ENCODE measurements at places on chromosomes 2 and 18. TPM values are rescaled to one million over a fixed set of nuclear protein-coding genes. Genes with fewer than 3 reads are reported as not detected.

GRCh38 chr2:142981069-142981378 lies 103.6 kb downstream of the KYNU start:
- DNase-seq, result no peak

Gene LONRF2
- 0.29 TPM for total RNA-seq

GRCh38 chr2:62467100-62467474 lies 38.9 kb downstream of the TMEM17 start:
- no peak for DNase-seq

DNA sequence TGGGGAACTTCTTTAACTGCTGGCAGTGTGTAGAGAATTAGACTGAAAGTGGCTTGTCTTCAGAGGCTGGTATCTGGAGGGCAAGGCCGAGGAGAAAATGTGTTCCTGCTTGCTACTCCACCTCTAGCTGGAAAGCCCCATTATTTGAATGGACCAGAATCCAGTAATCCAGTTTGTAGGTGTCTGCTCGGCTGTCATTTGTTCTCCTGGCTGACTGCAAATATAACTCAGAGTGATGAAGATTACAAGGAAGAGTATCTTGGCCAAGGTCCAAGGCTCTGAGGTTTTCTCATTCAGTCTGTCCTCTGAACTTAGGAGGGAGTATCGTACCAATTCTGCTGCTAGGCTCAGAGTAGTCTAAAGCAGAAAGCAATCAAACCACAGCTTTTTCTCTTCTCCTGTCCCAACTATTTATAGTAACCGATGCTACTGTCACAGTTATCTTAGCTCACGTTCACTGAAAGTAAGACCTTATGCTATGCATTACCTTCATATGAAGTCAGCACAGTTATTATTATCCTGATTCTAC lies 228.6 kb downstream of the SETBP1 start:
- no peak for DNase-seq

Gene DYSF
- total RNA-seq, result not detected

- DNase-seq, result no peak
Measured at GRCh38 chr2:39304729-39305128, 61.0 kb upstream of the CDKL4 start.

DNA sequence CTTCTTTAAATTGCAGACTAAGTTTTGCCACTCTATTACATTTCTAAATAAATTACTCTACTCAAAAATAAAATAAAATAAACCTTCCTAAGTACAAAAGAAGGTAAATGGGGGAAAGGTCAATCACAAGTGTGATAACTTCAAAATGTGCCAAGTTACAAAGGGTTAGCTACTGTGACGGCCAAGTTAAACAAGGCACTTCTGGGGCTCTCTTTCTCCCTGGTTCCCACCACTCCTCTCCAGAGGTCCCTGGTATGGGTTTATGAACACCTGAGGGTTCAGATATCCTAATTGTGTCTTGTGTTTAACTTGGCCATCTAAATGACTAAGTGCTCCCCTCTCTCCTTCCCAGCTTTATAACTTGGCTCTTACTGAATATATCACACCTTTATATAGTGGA lies 5.4 kb downstream of the ZNF521 start:
- DNase-seq, result no peak

DNA sequence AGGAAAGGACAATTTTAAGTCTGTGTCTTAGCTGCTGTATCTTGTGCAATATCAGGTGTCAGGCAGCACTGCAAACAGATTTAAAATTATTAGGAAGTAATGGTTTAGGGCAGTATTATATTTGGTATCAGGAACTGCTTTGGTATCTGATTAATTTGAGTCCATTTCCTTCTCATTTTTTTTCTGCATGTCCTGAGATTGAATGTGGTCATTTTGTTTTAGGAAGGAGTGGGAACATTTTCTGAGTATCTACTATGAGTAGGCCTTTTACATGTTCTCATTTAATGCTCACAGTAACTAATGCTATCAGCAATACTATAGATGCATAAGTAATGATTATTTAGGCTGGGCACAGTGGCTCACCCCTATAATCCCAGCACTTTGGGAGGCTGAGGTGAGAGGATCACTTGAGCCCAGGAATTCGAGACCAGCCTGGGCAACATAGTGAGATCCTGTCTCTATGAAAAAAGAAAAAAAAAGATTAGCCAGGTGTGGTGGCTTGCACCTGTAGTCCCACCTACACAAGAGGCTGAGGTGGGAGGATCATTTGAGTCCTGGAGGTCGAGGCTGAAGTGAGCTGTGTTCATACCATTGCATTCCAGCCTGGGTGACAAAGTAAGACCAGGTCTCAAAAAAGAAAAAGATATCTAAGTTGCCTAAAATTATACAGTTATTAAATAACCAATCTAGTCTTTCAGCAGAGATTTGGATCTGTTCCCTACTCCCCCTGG lies 4.7 kb downstream of the FMNL2 start:
- DNase-seq, result no peak

DNA sequence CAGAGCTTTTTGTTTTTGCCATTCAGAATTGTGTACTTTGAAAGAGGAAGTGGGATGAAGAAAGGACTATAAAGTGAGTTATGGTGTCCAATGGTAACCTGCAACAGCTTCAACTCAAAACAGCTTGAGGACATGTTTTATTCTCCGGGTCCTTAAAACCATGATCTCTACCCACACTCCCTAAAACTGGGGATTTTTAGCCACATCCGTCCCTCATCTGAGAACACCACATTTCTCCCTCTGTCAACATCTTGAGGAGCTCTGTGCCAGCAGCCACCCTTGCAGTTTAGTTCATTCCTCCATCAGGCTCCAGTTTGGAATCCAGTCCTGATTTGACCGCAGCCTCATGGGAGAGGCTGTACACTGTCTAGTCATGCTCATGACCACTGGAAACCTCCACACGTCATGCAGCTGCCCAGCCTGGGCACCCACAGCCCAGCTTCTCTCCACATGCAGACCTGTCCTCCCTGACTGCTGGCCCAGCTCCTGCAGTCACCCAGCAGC lies 62.6 kb downstream of the C18orf63 start:
- DNase-seq, result no peak

DNA sequence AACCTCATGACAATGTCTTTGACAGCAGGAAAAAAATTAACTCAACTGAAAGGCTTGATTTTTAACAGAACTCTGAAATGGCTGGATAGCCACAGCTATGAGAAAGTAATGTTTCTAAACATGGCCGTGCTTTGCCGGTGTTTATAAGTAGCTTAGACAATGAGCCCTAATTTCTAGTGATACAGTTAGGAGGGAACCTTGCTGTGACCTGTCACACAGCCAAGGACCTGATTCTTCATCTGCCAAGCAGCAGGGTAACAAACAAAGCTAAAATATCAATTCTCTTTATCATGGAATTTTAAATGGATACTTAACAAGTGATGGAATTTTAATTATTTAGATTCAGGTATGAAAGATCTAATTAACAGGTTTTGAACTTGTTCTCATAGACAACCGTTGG lies 24.3 kb upstream of the DYNC2LI1 start:
- no peak for DNase-seq

DNA sequence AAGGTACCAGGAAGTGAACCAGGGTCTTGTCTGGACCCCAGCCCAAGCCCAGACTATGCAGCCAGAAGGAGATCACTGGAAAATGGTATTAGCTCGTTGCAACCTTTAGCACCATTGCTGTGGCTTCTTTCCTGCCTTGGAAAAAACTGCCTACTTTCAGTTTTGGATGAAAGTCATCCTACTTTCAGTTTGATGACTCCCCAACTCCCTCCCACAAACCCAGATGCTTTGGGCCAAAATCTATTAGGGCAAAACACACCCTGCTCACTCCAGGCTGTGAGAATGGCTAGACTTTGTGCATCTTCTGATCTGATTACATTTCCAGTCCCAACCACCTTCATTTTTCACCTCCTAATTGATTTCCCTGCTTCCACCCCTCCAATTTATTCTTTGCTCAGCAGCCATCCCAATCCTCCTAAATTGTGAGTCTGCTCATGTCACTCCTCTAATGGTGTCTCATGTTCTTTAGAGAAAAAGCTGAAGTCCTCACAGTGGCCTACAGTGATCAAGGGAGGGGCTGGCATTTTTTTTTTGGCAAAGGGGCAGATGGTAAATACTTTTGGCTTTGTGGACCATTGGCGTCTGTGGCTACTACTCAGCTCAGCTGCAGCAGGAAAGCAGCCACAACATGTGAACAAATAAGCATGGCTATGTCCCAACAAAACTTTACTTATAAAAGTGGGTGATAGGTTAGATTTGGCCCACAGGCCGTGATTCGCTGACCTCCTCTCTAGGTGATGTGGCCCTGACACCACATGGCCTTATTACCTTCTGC lies 368.7 kb downstream of the SLC4A3 start:
- DNase-seq, result no peak

DNA sequence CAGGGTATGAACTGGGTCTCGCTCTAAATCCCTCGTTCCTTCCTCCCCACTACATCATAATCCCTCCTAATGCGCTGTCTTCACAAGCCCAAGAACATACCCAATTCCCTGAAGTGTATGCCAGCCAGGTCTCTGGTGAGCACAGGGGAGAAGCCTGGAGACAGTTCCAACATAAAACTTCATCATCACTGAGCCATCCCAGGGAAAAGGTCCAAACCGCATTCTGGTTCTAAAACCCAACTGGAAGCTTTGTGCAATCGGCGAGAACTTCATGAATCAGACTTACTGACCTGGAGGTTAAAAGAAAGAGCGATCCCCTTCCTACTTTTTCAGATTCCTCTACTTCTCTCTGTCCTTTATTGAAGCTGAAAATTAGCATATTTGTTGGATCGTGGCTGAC lies 132.7 kb downstream of the ALPK2 start:
- DNase-seq, result no peak

Gene GCC2
- 12.7 TPM for total RNA-seq

Gene CAPN14
- not detected for total RNA-seq

Gene CFAP210
- not detected for total RNA-seq

Gene ERFE
- total RNA-seq, result 4.5 TPM

Gene WBP1
- 71.2 TPM for total RNA-seq

- no peak for DNase-seq
Measured at GRCh38 chr2:146665800-146666199, 1179.0 kb upstream of the ACVR2A start.

Gene KCNK3
- not detected for total RNA-seq

DNA sequence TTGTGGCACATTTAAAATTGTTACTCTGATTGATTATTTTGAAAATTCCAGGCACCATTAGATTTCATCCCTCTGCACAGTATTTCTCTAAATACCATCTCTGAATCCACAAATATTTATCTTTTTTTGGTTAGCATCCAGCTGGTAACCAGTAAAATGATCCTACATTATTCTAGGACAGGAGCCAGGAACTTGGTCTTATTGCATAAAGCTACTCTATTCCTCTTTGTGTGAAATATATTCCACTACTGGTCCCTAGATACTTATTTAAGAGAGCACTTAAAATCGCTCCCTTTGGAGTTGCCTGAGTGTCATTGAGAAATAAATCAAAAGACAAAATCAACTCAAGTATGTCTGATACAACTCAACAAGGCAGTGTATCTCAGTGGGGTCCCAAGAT lies 7.4 kb upstream of the MBOAT2 start:
- no peak for DNase-seq

- DNase-seq, result no peak
Measured at GRCh38 chr2:133424876-133425275, 143.4 kb downstream of the NCKAP5 start.

DNA sequence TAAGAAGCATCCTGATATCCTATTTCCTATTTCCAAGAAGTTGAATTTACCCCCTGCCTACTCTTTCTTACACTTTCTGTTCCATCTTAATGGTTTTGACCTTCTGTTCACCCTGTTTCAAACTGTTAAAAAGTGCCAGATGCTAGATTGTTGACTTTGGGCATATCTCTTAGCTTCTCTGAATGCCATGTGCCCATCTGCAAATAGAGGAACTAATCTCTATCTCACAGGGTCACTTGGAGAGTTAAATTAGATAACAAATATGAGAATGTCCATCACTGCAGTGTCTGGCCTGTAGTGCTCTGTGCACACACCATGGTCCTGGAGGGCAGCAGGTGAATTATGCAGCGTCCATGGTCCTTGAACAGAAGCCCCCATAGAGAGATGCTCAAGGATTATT lies 83.8 kb downstream of the LRATD1 start:
- no peak for DNase-seq

DNA sequence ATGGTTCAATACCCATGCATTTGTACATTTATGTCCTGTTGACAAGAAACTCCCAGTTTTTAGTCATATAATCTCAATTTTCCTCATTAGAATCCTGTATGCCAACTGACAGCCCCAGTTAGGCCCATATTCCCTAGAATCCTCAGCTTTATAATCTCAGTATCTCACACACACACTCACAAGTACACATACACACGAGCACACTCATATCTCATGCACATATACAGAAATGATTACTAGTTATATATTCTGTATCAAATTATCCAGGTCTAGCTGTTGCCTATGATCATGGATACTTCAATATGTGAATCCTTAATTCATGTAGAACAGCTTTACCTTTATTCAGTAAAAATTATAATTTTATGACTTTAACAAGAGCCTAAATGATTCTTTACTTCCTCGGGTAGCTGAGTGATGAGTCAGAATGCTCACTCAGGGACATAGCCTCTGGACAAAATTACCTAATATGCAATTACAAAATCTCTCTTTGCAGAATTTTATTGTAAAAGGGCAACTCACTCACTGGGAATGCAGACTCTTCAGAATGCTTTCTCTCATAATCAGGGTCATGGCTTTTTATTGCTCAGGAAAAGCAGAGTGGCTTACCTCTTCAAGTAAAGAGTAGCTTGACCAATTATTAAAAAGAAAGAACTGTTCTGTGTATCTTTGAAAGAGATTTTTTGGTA lies 193.6 kb upstream of the PIK3C3 start:
- no peak for DNase-seq

Gene AFF3
- total RNA-seq, result not detected

GRCh38 chr2:78439122-78439521 lies 586.4 kb upstream of the REG3G start:
- no peak for DNase-seq

DNA sequence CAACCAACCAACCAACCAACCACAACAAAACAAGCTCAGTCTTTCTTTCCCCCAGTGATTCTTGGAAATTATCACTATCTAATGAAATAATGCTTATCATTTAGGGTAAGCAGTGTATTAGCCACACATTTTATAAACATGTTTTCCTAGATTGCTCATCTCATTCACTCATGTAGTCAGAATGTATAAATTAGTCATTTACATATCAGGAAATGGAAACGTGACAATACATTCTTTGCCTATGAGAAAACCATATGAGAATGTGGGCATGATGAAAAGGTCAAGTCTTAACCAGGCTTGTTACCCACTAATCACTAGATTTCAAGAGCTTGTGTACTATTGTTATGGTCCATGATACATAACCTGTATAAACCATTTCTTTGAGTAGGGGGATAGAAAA lies 1583.4 kb upstream of the PIK3C3 start:
- no peak for DNase-seq

Gene AGBL5
- 34.5 TPM for total RNA-seq

- DNase-seq, result no peak
Measured at GRCh38 chr2:79901161-79901560, 388.3 kb downstream of the CTNNA2 start.

DNA sequence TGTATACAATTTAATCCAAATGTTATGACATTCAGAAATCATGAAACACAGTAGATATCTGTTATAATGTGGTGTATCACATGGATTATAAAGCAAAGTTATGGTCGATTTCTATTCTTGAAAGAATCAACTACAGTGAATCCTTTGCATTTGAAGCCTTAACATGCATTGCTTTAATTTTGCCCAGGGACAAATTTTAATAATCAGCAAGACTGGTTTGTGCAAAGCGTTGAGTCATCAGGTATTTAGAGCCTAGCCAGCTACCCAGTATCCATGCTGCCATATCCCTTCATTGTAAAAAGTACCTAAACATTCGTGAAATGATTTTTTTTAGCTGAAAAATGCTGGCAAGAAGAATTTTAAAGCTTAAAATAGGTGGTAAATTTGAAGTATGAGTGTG lies 8.9 kb upstream of the SPDYA start:
- DNase-seq, result no peak

All from HT-29 (cell line).